ENCODE measurements at places on chromosomes 16 and 17.

DNA sequence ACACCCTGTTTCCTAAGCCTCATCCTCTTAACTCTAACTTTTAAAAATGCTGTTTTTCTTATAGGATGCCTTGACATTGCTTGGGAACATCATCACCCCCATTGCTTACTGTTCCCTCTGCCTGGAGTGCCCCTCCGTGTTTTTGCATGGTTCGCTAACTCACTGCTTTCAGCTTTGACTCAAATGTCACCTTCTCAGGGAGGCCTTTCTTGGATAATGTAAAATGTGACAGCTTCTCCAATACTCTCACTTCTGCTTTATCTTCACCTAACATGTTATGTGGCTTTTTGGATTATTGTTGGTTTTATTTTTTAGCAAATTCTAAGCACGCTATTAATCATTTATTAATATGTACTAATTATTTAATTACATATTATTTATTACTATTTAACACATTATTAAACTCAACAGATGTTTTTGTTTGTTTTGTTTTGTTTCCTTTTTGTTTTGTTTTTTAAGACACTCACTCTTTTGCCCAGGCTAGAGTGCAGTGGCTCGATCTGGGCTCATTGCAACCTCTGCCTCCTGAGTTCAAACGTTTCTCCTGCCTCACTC is 3.8 kb downstream of the CRYM start:
- DNase-seq = no peak

DNA sequence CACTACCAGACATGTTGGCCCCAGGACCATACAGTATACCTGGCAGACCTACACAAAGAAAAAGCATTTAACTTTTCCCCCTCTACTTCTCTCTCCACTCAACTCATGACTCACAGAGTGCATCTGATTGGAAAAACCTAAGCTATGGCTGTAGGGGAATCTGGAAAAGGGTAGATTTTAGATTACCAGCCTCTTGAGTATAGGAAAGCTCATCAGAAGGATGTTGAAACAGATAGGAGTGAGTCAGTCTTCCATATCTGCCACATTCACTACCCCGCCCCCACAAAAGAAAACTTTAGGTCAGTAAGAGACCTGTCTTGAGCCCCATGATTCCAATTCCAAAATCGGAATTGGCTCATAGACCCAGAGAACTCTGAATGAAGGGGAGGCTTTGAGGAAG is 12.3 kb downstream of the KRT9 start:
- no peak for DNase-seq

GRCh38 chr16:50944436-50944835 is 202.6 kb downstream of the CYLD start:
- no peak for DNase-seq

GRCh38 chr16:67928147-67928546 is 3.5 kb downstream of the CTRL start:
- no peak for DNase-seq

- no peak for DNase-seq
Measured at GRCh38 chr16:14341324-14342225, 270.5 kb downstream of the MRTFB start.
